ENCODE measurements at places on chromosomes 5 and 9.

- DNase-seq = no peak
These were observed 112.6 kb downstream of the GDNF start for GRCh38 chr5:37727238-37727637.

DNA sequence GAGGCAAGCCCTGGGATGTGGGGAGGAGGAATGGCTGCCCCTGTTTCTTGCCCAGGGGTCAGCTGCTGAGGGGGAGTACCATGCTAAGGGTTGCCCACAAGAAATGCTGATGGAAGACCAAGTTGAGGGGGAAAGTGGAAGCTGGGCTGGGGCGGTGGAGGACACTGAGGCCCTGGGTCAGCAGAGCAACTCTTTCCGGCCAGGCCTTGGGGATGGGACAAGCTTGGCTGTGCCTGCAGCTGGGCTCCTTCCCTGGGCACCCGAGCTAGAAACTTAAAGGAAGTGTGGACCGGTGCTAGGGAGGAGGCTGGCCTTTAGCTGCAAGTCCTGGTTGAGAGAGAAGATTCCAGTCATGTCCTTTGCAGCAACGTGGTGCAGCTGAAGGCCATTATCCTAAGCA lies 22.7 kb downstream of the CSF1R start:
- no peak for DNase-seq

- no peak for DNase-seq
These were observed at the start of gene IRX2 for GRCh38 chr5:2751592-2752021. Gene IRX2 (minus strand): TSS chr5:2751677. CDS start chr5:2751413, 264 bp downstream.

- no peak for DNase-seq
These were observed 7.3 kb downstream of the SH3RF2 start for GRCh38 chr5:145943674-145944121.

- no peak for DNase-seq
These were observed 10.5 kb upstream of the TAL2 start for GRCh38 chr9:105651806-105652205.

- DNase-seq = no peak
These were observed 299.6 kb upstream of the GRIN3A start for GRCh38 chr9:102038006-102038405.

- no peak for DNase-seq
These were observed 27.7 kb upstream of the SLC12A7 start for GRCh38 chr5:1139331-1140170.

- DNase-seq = no peak
These were observed 40.7 kb downstream of the UGCG start for GRCh38 chr9:111937301-111937700.

DNA sequence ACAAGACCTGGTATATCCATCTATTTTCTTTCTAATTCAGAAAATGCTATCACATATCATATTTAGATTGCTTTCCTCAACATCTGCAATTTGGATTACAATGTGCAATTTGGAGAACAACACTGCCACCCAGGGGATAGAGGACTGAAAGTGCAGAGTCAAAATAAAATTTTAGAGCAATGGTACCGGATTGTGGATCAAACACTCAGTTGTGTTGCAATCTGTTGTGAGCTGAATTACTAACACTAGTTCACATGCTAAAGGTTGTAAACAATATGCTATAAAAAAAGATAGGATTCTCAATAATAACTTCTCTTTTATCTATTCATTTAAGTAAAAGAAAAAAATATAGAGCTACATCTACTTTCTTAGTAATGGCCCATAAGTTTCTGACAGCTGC lies 11.9 kb upstream of the SRFBP1 start:
- no peak for DNase-seq

GRCh38 chr9:88106492-88106891 lies 31.8 kb downstream of the SPATA31C2 start:
- DNase-seq = no peak

DNA sequence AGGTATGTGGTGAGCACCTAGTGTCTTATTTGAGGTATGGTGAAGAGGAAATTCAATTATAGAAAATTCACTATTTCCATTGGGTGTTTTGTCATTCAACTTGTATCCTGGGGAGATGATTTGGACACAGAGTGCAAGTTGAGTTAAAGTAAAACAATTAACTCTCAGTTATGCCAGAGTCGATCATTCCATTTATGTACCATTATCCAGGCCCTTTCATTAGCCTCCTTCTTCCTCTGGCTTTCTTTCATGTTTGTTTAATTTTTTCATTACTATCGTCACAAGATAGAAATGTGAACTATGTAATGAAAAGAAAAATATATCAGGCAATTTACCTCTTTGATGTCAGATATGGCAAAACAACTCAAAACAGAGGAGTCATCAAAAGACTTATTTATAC lies 1347.2 kb upstream of the NUDT12 start:
- no peak for DNase-seq

GRCh38 chr5:147957901-147958300 lies 51.6 kb upstream of the C5orf46 start:
- DNase-seq = no peak

GRCh38 chr5:18797222-18797621 lies 1163.0 kb downstream of the TAF11L14 start:
- no peak for DNase-seq

DNA sequence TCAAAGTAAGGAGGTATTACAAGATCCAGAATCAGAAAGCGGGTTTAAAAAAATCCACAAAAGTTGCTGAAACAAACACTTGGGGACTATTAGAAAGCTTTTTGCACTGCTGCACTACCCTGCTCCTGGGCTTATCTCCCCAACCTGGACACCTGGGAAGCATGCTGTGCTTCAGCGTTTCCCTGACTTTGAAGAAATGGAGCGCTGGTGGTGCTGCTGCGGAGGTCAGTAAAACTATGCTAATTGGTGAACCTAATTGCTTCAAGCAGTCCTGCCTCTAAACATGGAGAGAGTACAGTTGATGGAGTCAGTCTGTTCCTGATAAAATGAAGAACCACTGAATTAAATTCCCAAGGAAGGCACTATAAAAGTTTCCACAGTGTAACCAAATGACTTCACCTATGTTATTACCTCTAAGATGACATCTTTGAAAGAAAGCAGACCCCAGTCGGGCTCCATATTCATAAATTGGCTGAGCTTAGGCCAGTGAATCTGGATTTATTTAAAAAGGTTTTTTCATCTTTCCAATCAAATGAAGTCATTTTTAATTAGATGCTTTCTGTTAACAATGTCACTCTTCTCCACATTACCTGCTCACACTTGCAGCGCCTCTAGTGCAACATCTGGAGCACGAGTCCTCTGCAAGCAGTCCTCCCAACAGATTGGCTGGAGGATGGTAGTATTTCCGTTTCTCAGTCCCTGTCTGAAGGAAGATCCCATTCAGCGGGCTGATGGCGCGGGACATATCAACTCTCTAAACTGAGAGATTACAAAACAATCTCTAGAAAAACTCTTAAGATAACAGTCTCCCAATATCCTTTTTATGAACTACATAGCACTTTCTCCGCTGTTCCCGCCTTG lies 11.5 kb downstream of the NR2F1-AS1 start:
- no peak for DNase-seq

GRCh38 chr9:99023831-99024230 lies 80.1 kb downstream of the COL15A1 start:
- DNase-seq = no peak

GRCh38 chr5:33509036-33509435 lies 68.3 kb downstream of the TARS1 start:
- DNase-seq = no peak

- DNase-seq = no peak
These were observed 62.4 kb downstream of the GALNT12 start for GRCh38 chr9:98869866-98870265.

GRCh38 chr5:181211208-181211607 lies 6.2 kb upstream of the TRIM7 start:
- DNase-seq = no peak

GRCh38 chr5:31051316-31051715 lies 142.2 kb upstream of the CDH6 start:
- no peak for DNase-seq

- no peak for DNase-seq
These were observed 11.1 kb upstream of the S100Z start for GRCh38 chr5:76838481-76839261.

DNA sequence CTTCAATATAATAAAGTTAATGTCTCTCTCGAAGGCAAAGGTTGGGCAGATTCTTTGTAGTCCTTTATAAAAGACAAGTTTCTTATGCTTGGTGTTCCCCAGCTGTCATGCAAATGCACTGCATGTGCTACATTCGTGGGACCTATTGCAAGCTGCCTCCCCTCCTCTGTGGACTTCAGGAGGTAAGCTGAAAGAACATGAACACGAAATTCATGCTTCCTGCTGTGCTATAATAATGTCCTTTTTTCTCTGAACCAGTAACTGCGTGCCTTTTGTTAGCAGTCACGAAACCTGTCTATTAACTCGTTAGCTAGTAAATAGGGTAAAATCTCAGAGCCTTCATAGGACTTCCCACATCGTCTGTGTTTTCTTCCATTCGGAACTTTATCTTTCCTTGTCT lies 363.5 kb downstream of the CDH9 start:
- no peak for DNase-seq

DNA sequence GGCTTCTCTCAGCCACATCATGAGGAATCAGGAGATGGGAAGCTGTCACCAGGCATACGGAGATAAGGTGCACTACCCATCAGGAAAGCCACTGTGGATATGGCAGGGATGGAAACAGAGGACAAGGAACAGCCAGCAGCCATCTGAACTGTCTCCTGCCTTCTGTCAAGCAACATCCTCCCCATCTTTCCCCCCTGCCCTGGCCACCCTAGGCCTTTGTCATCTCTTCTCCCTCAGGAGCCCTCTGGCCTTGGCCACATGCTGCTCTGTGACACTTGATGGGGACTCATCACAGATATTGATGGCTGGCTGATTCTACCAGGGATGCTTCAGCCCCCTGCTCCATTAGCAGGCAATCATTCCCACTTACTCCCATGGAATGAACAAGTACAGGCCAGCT lies 21.1 kb upstream of the MEIKIN start:
- no peak for DNase-seq

- DNase-seq = no peak
These were observed 66.8 kb upstream of the IL17B start for GRCh38 chr5:149445739-149446369.

GRCh38 chr9:136031741-136032730 lies 63.1 kb downstream of the NACC2 start:
- no peak for DNase-seq

DNA sequence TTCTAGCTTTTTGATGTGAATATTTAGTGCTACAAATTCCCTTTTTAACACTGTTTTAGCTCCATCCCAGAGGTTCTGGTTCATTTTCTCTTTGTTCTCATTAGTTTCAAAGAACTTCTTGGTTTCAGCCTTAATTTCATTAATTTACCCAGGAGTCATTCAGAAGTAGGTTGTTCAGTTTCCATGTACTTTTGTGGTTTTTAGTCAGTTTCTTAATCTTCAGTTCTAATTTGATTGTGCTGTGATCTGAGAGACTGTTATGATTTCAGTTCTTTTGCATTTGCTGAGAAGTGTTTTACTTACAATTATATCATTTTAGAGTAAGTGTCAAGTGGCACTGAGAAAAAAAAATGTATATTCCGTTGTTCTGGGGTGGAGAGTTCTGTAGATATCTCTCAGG lies 240.1 kb upstream of the RASA1 start:
- DNase-seq = no peak

DNA sequence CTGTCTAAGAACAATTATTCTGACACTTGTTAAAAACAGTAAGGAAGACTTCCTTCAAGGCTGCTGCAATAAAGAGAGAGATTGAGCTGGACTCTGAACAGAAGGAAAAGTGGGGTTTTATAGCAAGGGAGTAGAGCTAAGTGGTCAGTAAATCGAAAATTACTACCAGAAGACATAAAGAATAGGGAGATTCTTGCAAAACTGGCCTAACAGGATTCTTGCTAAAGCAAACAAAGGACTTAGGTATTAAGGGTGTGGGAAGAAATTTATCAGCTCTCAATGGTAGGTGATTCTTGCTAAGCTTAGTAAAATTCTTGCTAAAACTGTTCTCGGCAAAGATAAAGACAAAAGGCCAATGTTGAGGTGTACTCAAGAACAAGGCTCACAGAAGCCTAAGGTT lies 300.5 kb downstream of the SLCO4C1 start:
- no peak for DNase-seq

- DNase-seq = no peak
These were observed 205.5 kb upstream of the TARS1 start for GRCh38 chr5:33235304-33235703.

- no peak for DNase-seq
These were observed 55.3 kb downstream of the ERAP1 start for GRCh38 chr5:96752341-96753016.

DNA sequence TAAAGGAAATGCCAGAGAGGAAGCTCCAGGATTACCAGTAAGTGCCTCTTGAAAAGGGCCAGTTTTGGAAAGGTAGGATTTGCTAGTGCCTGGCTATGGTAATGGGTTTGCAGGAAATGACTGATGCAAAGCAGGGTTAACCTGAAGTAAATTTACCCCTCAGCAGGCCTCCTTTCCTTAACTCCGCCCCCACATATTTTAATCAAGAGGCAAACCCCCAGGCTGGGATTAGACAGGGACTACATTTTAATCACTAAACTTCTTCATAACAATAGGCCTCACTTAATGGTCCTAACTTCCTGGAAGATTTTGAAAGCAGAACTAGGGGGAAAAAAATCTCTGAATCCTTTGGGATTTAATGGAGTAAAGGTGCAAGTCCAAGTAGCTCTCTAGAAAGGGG lies 10.2 kb upstream of the SLC1A3 start:
- no peak for DNase-seq

DNA sequence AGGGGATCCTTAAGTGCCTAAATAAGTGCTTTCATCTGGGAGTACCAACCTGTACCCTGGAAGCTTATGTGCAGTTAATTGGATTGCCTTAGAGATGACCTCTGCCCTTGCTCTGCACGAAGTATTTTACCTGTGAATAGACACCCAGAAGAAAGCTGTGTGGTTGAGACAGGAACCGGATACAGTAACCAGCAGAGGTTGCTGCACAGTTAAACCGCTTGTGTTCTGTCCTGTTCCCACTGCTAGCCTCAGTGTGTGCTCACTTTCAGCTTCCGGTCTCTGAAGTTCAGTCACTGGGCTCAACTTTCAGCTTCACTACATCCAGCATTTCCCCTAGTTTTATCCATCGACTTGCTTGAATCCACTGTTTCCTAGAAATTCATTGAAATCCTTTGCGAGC lies 185.3 kb downstream of the FAM170A start:
- DNase-seq = no peak

All from activated T-cell treated with anti-CD3 and anti-CD28 coated beads, Interleukin-2, amount 50 U/mL, for 4 hours (primary cell).